Trophoblast cell (in vitro differentiated cells and primary cell): ENCODE measurements at places on chromosomes 6 and 20.

DNA sequence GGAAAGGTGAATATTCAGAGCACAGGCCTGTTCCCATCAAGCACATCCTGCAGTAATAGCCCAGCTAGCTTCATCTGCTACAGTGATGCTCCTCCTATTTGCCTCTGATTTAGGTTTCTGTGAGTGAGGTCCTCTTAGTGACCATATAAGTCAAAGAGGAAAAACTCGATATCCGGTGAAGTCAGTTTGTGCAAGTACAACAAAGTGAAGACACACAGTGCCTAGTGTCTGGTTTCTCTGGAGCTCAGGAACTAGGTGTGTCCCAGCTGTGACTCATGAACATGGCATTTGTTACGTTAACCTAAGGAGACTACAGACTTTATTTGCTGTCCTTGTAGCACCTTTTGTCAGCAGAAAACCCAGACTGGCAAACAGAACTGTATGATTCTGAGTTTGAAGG lies 33.9 kb downstream of the EDN1 start:
- DNase-seq: peak; percentile 70

GRCh38 chr6:125869427-125869826 lies 78.7 kb downstream of the NCOA7 start:
- DNase-seq: peak; percentile 33

DNA sequence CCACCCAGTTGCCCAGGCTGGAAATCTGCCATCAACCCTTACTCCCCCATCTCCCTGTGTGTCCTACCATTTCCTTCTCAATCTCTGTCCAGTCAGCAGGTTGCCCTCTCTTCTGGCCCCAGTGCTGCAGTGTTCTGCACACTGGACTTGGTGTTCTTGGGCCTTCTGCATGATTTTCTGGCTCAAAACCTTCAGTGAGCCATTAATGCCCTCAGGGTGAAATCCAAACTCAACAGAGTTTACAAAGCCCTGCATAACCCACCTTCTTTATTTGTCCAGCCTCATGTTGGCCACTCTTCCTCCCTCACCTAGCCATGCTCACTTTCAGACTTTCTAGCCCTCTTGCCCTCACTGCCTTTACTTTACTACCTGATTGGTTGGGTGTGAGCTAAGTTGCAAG lies 5.0 kb upstream of the GSTA3 start:
- DNase-seq: no peak

- peak; percentile 80 for DNase-seq
Observed at GRCh38 chr6:85484948-85485347, 35.1 kb downstream of the NT5E start.

- no peak for DNase-seq
Observed at GRCh38 chr20:19756761-19757486, 1.1 kb upstream of the RIN2 start.

- no peak for DNase-seq
Observed at GRCh38 chr20:48530957-48531356, 296.8 kb downstream of the PREX1 start.

DNA sequence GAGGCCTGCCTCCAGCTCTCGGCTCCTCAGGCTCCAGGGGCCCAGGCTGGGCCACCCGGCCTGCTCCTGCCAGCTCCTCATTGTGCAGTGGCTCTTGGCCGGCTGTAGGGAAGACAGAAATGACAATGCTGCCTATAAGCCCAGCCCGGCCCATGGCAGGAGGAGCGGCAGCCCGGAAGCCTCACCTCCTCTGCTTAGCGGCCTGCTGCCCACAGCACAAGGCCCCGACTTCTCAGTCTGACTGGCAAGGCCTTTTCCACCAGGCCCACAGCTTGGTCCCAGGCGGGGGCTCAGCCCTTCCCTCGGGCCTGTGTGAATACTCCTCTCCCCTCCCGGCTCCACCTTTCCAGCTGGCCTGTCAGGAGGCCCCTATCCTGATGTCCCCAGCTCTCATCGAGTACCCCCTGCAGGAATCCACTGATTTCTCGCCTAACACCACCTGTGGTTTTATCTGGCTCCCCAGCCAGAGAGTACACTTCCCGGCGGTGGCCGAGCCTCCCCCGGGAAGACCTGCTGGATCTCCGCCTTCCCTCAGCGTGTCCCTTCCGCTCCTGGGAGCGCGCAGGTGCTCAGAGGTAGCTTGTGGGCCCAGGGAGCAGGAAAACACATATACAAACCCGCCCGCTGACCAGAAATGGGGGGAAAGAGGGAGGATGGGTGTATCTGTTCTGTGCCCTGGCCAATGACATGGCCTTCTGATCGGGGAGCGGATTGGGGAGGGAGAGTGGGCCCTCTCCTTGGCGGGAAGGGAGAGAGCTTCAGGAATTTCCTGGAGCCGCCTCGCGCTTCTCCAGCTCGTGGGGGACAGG lies 963 bp downstream of the DDRGK1 start:
- DNase-seq: peak; percentile 10

GRCh38 chr6:137737836-137738596 lies 129.0 kb upstream of the TNFAIP3 start:
- DNase-seq: peak; percentile 80

GRCh38 chr6:40039042-40039441 lies 104.8 kb upstream of the MOCS1 start:
- DNase-seq: no peak

GRCh38 chr6:85126485-85127167 lies 323.3 kb upstream of the NT5E start:
- DNase-seq: peak; percentile 2
